ENCODE measurements at places on chromosomes 1 and 21.
A peak's percentile ranks its signal among the peaks of the same experiment; 100 is the strongest.

- no peak for ATAC-seq
Measured at GRCh38 chr1:155168456-155169210, 4.5 kb downstream of the KRTCAP2 start.

GRCh38 chr1:118201524-118201923, 16.5 kb upstream of the SPAG17 start:
- no peak for ATAC-seq

GRCh38 chr1:173447224-173447623, 29.9 kb upstream of the PRDX6 start:
- ATAC-seq: no peak

DNA sequence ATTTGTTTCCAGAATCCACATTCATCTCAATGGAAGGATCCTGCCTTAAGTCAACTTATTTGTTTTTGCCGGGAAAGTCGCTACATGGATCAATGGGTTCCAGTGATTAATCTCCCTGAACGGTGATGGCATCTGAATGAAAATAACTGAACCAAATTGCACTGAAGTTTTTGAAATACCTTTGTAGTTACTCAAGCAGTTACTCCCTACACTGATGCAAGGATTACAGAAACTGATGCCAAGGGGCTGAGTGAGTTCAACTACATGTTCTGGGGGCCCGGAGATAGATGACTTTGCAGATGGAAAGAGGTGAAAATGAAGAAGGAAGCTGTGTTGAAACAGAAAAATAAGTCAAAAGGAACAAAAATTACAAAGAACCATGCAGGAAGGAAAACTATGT, 2.6 kb downstream of the GADD45A start:
- no peak for ATAC-seq

- peak; percentile 48 for ATAC-seq
Measured at GRCh38 chr1:153355445-153356071, 2.1 kb upstream of the S100A9 start.

DNA sequence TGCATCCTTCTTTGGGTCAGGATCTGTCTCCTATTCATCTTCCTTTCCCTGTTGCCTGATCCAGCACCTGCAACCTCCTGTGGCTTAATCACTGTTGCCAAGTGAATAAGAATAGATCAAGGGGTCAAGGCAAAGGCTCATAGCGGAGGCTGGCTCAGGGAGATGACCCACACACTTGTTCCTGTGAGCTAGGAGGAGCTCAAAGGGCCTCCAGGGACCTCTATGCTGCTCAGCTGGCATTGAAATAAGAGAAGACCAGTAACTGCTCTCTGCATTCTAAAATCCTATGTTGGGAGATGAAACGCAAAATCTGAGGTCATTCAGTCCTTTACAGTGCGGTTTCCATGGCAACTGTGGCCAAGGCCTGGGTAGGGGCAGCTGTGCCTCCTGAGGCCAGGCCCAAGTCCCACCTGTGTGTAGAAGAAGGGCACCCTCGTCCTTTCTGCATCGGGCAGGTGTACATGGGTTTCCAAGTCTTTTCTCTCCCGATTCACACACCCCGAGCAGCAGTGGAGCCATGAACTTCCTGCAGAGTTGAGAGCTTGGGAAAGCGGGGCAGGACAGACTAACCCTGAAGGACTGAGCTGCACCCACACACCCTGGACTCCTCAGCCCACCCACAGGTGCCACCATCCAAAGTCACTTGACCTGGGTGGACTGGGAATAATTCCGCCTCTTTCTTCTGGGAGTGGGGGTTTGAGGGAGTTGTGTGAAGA, 27.8 kb upstream of the STUM start:
- no peak for ATAC-seq

DNA sequence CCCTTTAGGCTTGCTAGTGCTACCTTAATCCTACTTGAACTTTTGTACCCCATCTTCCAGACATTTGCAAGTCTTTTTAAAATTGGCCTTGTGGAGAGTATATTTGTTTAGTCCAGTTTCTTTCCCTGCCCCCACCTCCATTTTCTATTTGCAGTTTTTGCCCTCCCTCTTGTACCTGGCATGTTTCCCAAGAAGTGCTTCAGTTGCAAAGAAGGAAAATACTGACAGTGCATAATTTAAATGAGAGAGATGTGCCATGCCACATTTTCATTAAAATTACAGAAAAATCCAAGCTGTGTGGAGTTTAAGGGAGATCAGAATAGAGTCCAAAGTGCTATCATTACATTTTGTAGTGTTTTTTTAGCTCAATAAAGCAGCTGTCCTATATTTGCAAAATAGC, 150.0 kb upstream of the ADGRL2 start:
- no peak for ATAC-seq

DNA sequence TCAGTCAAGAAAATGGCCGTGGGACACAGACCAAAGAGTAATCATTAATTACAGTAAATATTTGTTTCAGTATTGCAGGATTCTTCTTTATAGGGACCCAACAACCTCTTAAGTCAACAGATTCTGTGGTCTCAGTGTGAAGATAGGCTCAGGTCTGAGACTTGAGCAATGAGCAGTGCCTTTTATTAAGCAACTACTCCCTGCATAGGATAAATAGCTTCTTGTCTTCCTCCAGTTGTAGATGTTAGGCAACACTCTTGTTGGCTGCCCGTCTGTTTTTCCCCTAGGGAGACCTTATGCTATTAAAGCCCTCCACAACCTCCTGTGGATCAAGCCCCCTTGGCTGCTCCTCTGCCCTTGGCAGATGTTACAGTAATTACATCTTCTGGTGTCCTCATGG, 1.8 kb upstream of the OMA1 start:
- ATAC-seq: no peak

DNA sequence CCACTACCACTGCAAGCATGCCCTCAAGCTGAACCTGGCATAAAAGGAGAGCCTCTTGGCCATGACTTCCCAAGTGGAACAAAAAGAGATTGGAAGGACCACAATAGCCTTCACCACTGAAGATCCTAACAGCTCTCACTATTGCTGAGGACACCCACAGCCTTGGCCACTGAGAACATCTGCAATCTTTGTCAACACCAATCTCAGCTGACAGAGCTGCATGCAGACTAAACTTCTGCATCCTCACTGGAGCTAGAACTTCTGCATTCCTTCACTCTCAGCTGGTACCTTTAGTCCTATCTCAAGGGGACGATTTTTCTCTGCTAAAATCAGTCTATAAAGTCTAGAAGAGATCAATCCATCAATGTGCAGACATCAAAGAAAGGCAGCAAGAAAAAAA, 8.3 kb upstream of the FCRL2 start:
- no peak for ATAC-seq

- ATAC-seq: no peak
Measured at GRCh38 chr1:93629101-93630059, 52.3 kb downstream of the BCAR3 start.

DNA sequence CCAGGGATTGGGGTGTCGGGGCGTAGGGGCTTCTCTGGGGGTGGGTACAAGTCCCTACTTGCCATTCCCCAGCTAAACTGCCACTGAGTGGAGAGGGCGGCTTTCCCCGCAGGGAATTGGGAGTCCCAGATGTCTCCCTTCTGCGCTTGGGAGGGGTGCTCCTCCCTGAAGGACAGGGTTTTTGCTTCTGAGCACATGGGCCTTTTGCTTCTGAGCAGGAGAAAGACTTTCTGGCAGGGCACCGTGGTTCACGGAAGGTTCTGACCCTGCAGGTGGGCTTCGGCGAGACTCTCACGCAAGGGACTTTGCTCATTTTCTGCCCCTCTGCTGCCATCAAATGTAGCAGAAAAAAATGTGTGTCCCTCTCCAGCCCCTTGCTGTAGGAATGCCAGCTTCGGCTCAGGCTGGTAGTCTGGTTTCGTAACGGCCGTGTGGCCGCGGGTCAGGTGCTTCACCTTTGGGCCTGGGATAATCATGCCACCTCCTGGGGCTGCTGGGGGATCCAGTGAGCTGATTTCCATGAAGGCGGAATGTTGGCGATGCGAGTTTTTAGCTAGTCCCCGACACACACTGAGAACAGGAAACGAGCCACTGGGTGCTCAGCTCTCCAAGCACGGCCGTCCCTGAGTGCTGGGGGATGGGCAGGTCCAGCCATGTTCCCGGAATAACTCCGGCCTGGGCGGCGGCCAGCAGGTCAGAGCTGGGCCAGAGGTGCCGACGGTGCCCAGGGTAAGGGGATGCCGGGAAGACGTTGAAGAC, 364.0 kb downstream of the CAMTA1 start:
- no peak for ATAC-seq

GRCh38 chr1:6984986-6985385, 199.7 kb downstream of the CAMTA1 start:
- ATAC-seq: no peak

DNA sequence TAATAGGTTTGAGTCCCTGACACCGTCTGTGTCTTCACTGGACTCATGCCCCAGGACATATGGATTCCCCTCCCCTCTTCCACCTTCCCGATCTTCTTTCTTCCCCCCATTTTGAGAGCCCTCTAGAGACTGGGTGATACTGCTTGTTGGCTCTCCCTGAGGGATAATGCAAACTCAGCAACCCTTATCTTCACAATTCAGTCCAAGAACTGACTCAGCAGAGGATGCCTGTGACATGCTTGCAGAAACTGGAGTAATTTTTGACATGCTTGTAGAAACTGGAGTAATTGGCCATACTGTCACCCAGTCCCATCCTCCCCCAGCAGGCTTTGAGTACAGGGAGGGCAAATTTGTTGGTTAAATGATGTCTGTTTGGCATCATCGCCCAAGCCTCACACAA, 127.6 kb upstream of the CTTNBP2NL start:
- no peak for ATAC-seq

GRCh38 chr1:198918920-198919319, 280.1 kb downstream of the PTPRC start:
- no peak for ATAC-seq

GRCh38 chr1:167439301-167439988, 78.9 kb downstream of the CD247 start:
- no peak for ATAC-seq

DNA sequence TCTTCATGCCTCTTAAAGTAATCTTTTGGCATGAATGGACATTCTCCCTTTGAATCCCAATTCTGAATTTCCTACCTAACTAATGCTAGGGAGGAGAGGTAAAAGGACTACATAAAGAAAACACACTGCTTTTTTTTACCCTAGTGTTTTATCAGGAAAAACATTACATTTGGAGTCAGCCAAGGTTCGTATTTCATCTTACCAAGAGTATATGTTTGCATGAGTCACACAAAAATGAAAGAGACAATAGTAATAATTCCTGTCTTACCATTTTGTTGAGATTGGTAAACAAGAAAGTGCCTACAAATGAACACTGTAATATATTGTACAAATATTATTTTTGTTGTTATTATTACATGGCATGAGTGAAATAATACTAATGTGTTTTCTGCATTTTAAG, 112.9 kb upstream of the WARS2 start:
- ATAC-seq: no peak

GRCh38 chr1:20368866-20369470, 78.3 kb downstream of the VWA5B1 start:
- ATAC-seq: no peak

DNA sequence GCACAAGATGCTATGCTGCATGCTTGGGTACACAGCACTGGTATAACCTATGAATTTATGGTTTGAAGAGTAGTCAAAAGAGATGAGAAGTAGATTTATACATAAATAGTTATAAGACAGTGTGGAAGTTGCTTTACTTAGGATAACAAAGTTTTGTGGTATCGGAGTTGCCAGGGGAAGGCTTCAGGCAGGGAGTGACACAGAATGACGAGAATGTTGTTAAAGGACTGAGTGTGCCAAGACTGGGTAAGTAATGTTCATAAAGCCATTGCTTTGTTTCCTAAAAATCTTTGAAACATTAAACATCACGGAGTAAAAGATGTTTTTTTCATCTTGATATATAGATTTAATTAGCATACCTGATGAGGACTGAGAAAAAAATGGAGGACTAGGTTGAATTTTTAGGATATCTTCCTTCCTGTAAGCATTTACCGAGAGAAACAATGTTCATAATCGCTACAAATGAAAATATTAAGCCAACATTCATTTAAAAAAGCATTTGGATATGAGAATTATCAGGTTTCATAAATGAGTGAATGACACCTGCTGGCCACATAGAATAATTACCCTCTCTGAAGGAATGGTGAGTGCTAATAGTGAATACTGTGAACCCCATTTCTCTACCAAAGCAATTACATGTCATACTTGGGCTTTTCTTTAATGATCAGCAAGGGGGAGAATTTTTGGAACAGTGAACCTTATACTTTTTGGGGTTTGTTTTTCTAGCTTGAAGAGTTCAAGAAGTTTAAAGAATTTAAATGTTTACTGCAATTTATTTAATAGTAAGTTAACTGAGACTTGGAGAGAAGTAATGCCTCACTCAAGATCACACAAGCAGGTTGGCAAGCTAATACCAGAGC, 28.4 kb downstream of the EXTL2 start:
- ATAC-seq: no peak

- no peak for ATAC-seq
Measured at GRCh38 chr1:201427963-201428362, 6.4 kb upstream of the TNNI1 start.

DNA sequence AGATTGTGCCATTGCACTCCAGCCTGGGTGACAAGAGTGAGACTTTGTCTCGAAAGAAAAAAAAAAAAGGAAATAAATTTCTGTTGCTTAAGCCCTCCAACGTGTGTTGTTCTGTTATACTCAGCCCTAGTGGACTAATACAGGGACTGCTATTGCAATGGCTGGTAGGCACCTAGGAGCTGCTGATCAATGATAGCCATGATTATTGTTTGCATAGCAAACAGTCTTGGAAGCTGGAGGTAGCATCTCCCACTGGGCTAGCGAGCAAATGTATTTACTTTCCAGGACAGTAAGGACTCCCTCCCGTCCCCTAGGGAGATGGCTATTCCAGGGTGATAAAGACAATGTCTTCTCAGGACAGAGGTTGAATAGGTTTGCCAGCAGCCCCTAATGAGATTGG, 13.5 kb upstream of the TNFRSF8 start:
- ATAC-seq: no peak

DNA sequence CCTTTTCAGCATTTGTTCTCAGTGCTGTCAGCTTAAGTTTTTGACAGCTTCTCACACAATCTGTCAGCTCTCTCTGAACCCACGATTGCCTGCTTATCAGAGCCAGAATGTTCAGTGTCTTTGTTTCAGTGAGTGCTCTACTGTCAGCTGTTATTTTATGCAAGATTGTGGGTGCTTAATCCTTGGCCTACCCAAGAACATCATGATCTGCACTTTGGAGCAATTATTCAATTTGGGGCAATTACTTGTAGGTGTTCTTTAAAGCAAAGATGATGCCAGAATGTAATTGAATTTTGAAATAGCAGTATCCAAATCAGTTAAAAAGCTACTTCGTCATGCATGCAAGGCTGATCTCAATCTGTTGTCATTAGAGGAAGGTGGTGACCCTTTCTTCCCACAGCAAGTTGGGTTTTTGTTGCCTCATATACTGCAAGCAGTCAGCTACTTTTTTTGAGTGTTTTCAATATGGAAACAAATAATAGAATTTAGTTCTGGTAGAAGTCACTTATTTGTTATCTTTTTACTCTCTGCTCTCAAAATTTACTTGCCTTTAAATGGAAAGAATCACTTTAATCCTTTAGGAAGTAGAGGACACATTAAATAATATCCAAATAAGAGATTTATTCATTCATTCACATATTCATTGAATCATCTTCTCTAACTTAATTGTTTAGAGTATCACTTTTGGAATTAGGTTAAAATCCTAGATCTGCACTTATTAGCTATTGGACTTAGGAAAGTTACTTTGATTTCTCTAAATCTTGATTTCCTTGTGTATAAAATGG, 253.5 kb upstream of the CACYBP start:
- no peak for ATAC-seq

GRCh38 chr1:193685986-193686385, 499.6 kb upstream of the B3GALT2 start:
- no peak for ATAC-seq

- no peak for ATAC-seq
Measured at GRCh38 chr1:226406401-226406881, 1.5 kb downstream of the PARP1 start.

Data from activated CD4-positive, CD25-positive, alpha-beta regulatory T cell treated with anti-CD3 and anti-CD28 coated beads, Interleukin-2, amount 50 U/mL, for 24 hours (primary cell).